ENCODE measurements at places on chromosomes 2 and 18.

DNA sequence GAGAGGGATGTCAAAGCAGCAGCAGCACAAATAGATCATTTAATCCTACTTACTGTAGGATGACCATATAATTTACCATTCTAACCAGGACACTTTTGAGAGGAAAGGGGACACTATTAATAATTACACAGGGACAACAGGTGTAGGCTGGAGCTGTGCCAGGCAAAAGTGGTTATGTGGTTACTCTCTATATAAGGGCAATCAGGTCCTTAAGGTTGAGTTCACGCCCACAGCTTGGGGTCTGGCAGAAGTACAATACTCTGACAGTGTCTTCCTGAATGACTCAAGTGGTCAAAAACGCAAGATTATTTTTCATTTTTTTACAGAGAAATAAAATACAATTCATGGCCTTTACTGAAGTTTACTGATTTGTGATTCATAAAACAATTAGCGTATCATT, 2.8 kb downstream of the PREPL start:
- DNase-seq: peak; percentile 75

DNA sequence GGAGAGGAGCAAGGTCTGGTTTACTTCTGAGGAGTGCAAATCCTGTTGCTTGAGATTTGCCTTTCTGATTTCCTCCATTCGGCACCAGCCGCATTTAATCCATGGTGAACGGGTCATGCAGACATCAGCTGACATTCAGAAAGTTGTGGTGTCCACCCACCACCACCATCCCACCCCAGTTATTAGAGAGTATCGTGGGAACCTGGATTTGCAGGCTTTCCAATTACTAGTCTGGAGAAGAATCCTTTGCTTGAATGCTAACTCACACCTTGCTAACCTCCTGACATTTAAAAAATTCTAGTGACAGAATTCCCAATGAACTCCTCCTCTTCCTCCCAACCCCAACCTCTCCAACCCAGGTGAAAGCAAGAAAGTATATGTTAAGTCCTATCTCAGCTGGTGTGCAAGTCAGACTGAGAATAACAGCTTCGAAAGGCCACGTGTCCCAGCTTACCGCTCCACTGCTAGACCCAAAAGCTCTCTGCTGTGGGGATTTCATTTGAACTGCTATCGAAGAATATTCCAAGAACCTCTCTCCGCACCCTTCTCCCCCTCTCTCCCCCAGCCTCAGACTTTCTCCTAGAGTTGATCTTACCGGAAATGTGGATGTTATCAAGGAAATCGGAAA, 17.7 kb downstream of the BCL11A start:
- no peak for DNase-seq

GRCh38 chr2:98769784-98770183, 38.9 kb upstream of the MGAT4A start:
- no peak for DNase-seq

DNA sequence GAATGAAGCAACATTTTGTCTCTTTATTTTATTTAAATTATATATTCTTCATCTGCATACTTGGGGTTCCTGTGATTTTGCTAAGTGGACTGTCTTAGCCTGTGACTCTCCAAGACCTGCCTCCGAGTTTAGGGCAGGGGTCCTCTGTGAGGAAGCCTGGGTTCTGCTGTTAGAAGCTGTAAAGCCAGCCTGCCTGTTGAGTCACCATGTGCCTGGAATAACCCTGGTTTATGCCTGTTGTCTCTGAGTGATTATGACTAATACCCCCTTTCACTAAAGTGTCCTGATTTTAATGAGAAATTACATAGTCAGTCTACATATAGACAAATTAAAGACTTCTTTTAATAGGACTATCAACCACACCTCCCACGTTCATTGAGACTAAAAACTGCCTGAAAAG, 369.1 kb downstream of the ZNF521 start:
- DNase-seq: peak; percentile 22

Data from RKO (cell line).